ENCODE measurements at places on chromosomes 2 and 18.

- DNase-seq: no peak
Observed at GRCh38 chr2:224072541-224073188, 33.6 kb upstream of the SERPINE2 start.

GRCh38 chr18:60018618-60019462 is 119.0 kb downstream of the PMAIP1 start:
- DNase-seq: no peak

GRCh38 chr18:50099725-50100407 is 95.1 kb downstream of the MYO5B start:
- DNase-seq: no peak

GRCh38 chr18:32893915-32894314 is 121.1 kb upstream of the KLHL14 start:
- DNase-seq: no peak

DNA sequence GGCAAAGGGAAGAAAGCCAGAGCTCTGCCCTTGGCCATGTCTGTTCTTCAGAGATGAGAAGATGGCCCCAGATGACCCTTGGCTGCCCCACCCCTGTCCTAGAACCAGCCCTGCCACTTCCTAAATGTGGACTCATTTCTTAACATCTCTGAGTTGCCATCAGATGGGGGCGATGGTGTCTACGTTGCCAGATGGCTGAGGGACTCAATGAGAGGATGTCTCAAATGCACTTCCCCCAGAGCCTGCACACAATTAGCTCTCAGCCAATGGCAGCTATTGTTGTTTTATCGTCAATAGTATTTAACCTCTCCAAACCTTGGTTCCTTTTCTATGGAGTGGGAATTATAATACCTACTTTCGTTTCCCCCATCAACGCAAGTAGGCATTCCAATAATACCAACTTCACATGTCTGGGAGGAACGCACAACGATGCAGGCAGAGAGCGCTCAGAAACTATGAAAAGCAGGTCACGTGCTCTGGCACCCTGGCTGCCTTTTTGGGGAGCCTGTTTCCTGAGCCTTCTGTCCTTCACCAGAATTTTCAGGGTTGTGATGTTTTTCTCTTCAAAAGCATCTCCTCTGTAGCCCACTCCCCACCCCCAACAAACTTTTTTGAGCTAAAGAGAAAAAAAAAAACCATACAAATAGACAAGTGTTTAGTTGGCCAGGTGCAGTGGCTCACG is 100.3 kb downstream of the MCFD2 start:
- no peak for DNase-seq

GRCh38 chr18:2916184-2916583 is 69.4 kb downstream of the EMILIN2 start:
- no peak for DNase-seq

- no peak for DNase-seq
Observed at GRCh38 chr2:217383620-217384019, 523.8 kb upstream of the TNP1 start.

DNA sequence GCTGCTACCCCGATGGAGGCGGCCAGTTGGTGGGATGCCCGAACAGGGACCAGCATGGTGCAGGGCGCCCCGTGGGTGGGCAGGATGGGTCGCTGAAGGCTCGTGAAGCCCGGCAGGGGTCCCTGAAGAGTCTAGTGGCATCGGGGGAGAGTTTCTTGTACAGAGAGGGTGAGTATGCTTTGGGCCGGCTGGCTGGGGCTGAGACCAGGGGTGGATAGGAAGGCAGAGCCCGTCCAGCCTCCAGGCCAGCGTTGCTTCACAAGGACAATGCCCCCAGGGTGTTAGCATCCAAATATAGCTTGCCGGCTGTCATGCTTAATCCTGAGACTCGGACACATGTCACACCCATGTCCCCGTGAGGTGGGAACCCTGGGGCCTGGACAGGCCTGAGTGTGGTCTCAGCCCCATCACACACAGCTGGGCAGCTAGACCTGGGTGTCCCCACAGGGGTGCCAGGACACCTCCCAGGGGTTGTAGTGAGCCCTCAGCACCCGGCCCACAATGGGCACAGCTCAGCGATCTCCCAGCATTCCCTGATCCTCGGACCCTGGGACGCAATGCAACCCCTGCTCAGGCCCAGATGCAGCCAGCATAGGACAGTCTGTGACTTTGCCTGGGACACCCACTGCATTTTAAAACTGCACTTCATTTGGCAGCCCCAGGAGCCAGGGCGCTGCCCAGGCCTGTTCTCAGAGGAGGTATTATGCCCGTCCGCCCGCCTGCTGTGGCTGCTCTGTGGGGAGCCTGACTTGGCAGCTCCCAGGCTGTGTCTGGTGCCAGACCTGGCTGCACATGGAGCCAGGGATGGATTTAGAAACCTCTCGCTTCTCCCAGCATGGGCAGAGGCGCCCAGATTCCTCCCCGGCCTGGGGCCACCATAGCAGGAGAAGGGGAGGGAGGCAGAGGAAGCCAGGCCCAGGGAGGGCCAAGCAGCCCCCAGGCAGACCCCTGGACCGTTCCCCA is 36.4 kb downstream of the RAMP1 start:
- DNase-seq: no peak

Data from CD4-positive, alpha-beta T cell treated with Interleukin-15 for 1 hour (primary cell).